ENCODE measurements at places on chromosomes 11 and 22. TPM values are rescaled to one million over a fixed set of nuclear protein-coding genes. Genes with fewer than 3 reads are reported as not detected.
A peak's percentile ranks its signal among the peaks of the same experiment; 100 is the strongest.

DNA sequence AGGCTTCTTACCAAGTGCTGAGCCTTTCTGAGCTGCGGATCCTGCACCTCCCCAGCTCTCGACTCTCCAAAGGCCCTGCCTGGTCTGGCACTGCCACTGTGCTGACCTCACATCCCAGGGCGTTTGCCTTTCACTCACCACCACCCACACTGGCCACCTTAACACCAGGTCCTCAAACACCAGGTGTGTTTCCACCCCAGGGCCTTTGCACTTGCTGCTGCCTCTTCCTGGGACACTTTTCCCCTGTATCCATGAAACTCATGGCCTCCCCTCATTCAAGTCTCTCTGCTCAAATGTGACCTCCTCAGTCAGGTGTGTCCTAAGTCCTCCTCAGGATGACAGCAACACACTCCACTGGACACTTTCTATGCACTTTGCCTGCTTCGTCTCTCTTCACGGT, 51.4 kb upstream of the ANO1 start:
- H3K27me3 ChIP-seq, result peaks cover 1% of the 10 kb centered on the region
- DNase-seq, result no peak
- no peaks in the 10 kb centered on the region for H3K4me1 ChIP-seq
- no peaks in the 10 kb centered on the region for H3K36me3 ChIP-seq

GRCh38 chr11:109877043-109877442, 216.1 kb upstream of the ZC3H12C start:
- no peak overlapping the region for H3K27ac ChIP-seq
- H3K4me3 ChIP-seq, result no peak overlapping the region
- no peak for DNase-seq
- no peaks in the 10 kb centered on the region for H3K4me1 ChIP-seq
- peaks cover 8% of the 10 kb centered on the region for H3K27me3 ChIP-seq
- no peaks in the 10 kb centered on the region for H3K36me3 ChIP-seq

DNA sequence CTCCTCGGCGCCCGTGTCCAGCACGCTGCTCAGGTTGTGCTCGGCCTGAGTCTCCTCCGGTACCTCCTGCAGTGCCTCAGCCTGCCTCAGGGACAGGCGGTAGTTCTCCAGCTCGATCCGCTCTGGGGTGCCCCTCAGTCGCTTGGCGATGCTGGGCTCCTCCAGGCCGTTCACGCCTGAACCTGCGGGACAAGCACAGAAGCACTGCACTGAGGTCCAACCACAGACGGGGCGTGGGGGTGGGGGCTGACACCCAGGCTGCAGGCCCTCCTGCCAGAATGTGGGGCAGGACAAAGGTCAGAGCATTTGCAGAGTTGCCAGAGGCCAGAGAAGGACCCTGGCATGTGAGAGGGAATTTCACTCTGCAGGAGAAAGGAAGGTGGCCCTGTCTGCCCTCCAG, 67.6 kb upstream of the BID start:
- H3K27ac ChIP-seq, result no peak overlapping the region
- DNase-seq, result no peak
- no peaks in the 10 kb centered on the region for H3K4me1 ChIP-seq
- H3K4me3 ChIP-seq, result no peak overlapping the region
- H3K27me3 ChIP-seq, result no peaks in the 10 kb centered on the region

DNA sequence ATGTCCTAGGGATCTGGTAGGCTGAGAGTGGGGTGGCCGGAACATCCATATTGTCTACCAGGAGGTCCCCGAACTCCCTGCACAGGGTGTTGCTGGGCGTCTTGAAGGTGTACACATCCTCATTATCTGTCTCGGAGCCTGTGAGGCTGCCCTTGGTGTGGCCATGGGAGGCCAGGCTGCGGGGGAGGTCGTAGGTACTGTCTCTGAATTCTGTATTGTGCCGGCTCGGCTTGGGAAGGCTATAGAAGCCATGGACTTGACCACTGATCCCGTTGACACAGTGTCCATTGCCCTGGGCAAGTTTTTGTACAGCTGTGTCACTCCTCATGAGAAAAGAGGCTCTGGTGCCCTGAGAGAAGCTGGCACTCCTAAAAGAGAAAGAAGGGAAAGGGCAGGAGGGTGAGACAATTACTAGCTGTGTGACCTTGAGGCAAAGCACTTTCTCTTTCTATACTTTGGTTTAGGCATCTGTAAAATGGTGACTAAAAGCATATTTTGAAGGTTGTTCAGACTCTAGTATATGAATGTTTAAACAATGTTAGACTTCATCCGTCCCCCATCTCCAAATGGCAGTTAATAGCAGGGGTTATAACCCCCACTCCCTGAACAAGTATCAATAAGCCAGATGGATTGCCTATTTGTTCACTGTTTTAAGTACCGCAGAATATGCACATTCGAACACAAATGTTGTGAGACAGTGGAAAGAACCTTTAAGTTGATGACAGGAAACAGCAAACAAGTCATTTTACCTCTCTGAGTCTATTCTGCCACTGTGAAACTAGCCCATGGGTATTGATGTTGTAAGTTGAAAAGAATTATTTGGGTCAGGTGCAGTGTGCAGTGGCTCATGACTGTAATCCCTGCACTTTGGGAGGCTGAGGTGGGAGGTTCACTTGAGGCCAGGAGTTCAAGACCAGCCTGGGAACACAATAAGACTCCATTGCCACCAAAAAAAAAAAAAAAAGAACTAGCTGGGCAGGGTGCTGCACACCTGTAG, 38.3 kb downstream of the USP35 start:
- no peaks in the 10 kb centered on the region for H3K27me3 ChIP-seq
- no peaks in the 10 kb centered on the region for H3K4me1 ChIP-seq
- no peak overlapping the region for H3K27ac ChIP-seq
- H3K4me3 ChIP-seq, result no peak overlapping the region
- peaks cover 16% of the 10 kb centered on the region for H3K36me3 ChIP-seq

DNA sequence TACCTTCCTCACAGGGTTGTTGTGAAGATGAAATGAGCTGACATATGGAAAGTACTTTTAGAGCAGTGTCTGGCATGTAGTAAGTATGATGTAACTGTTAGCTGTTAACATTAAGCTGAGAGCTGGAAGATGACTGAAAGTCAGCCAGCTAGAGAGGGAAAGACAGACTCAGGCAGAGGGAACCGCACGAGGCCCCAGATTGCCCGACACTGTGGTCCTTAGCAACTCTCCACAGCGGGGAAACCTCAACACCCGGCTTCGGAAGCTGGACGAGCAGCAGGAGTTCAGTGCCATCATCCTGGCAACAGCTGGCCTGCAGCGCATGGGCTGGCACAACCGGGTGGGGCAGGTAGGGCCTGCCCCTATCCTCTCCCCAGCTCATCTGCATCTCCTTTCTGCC, 6.5 kb downstream of the HMBS start:
- peaks cover 41% of the 10 kb centered on the region for H3K36me3 ChIP-seq
- no peaks in the 10 kb centered on the region for H3K27me3 ChIP-seq
- no peaks in the 10 kb centered on the region for H3K4me1 ChIP-seq
- H3K4me3 ChIP-seq, result no peak overlapping the region
- DNase-seq, result no peak

GRCh38 chr22:25061134-25061533, 108.6 kb downstream of the KIAA1671 start:
- H3K4me1 ChIP-seq, result no peaks in the 10 kb centered on the region
- H3K27ac ChIP-seq, result no peak overlapping the region
- H3K36me3 ChIP-seq, result no peaks in the 10 kb centered on the region
- no peak overlapping the region for H3K4me3 ChIP-seq

GRCh38 chr11:36403661-36404060, 106.4 kb downstream of the TRAF6 start:
- no peaks in the 10 kb centered on the region for H3K4me1 ChIP-seq
- peaks cover 27% of the 10 kb centered on the region for H3K27me3 ChIP-seq
- DNase-seq, result no peak
- H3K27ac ChIP-seq, result no peak overlapping the region
- H3K4me3 ChIP-seq, result no peak overlapping the region

- DNase-seq, result no peak
- H3K36me3 ChIP-seq, result peaks cover 26% of the 10 kb centered on the region
- no peak overlapping the region for H3K27ac ChIP-seq
- H3K27me3 ChIP-seq, result no peaks in the 10 kb centered on the region
- peaks cover 28% of the 10 kb centered on the region for H3K4me1 ChIP-seq
Observed at GRCh38 chr11:121295246-121296029, 2.9 kb downstream of the SC5D start.

GRCh38 chr11:2121227-2122130, 17.7 kb downstream of the IGF2 start:
- peaks cover 99% of the 10 kb centered on the region for H3K27me3 ChIP-seq
- no peak for DNase-seq
- no peaks in the 10 kb centered on the region for H3K36me3 ChIP-seq

DNA sequence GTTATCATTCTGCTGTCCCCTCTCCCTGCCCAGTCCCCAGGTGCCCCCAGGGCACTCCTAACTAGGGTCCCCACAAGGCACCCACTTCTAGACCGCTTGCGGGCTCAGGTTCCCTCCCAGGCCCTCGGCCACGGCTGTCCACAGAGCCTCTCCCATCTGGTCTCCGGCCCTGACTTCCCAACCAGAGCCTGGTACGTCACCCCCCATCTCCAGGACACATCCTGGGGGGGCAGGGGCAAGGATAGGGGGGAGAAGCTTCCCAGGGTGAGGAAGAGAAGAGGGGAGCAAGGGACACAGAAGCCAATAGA, 457 bp downstream of the SSTR3 start:
- no peak for DNase-seq
- no peaks in the 10 kb centered on the region for H3K4me1 ChIP-seq
- no peak overlapping the region for H3K27ac ChIP-seq
- no peaks in the 10 kb centered on the region for H3K36me3 ChIP-seq
- no peak overlapping the region for H3K4me3 ChIP-seq

- no peaks in the 10 kb centered on the region for H3K27me3 ChIP-seq
- H3K4me1 ChIP-seq, result peaks cover 21% of the 10 kb centered on the region
- no peak overlapping the region for H3K4me3 ChIP-seq
- peaks cover 21% of the 10 kb centered on the region for H3K36me3 ChIP-seq
Observed at GRCh38 chr22:46798366-46799350, 36.2 kb downstream of the TBC1D22A start.

- peaks cover 9% of the 10 kb centered on the region for H3K27me3 ChIP-seq
- peaks cover 6% of the 10 kb centered on the region for H3K4me1 ChIP-seq
- H3K4me3 ChIP-seq, result no peak overlapping the region
- no peak overlapping the region for H3K27ac ChIP-seq
Observed at GRCh38 chr11:66543263-66544107, 2.4 kb downstream of the ZDHHC24 start.

- no peak overlapping the region for H3K4me3 ChIP-seq
- no peak overlapping the region for H3K27ac ChIP-seq
- DNase-seq, result no peak
- H3K4me1 ChIP-seq, result no peaks in the 10 kb centered on the region
Observed at GRCh38 chr22:25800766-25801165, 58.8 kb downstream of the MYO18B start.

GRCh38 chr22:23404689-23405365, 175.3 kb downstream of the IGLL1 start:
- H3K4me1 ChIP-seq, result no peaks in the 10 kb centered on the region
- no peak overlapping the region for H3K27ac ChIP-seq
- DNase-seq, result no peak
- H3K4me3 ChIP-seq, result no peak overlapping the region
- H3K36me3 ChIP-seq, result no peaks in the 10 kb centered on the region

- peak overlapping the region; percentile 84 for H3K27ac ChIP-seq
- H3K4me3 ChIP-seq, result peak overlapping the region; percentile 99
- H3K36me3 ChIP-seq, result peaks cover 35% of the 10 kb centered on the region
Observed at GRCh38 chr11:76445121-76446084, 585 bp downstream of the EMSY start.

- H3K4me1 ChIP-seq, result no peaks in the 10 kb centered on the region
- DNase-seq, result no peak
- H3K4me3 ChIP-seq, result no peak overlapping the region
- no peak overlapping the region for H3K27ac ChIP-seq
- no peaks in the 10 kb centered on the region for H3K27me3 ChIP-seq
Observed at GRCh38 chr11:73521621-73522020, 76.3 kb downstream of the FAM168A start.

PNPLA5 gene
- total RNA-seq, result not detected

NPTXR gene
- total RNA-seq, result 6.6 TPM

RASGRP2 gene
- total RNA-seq, result not detected
